ENCODE measurements at places on chromosomes 11 and 22. TPM values are rescaled to one million over a fixed set of nuclear protein-coding genes. Genes with fewer than 3 reads are reported as not detected.

DNA sequence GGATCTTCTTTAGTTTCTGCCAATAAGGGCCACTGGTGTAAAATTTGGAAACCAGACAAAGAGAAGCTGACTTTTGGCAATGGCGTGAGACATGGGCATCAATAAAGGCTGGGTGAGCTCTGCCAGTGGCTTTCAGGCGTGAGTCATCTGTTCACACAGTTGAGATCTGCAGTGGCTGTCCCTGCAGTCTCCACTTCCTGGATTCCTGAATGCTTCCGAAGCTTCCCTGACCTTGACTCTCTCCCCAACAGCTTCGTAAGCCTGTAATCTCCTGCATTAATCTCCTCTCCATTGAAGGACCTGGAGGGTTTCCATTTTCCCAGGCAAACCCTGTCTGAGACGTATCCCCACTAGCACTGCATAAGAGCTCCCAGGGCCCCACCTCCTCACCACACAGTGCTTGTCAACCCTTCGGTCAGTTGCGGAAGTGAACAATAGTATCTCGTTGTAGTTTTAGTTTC is 574.7 kb downstream of the TBC1D22A start:
- DNase-seq: no peak

DNA sequence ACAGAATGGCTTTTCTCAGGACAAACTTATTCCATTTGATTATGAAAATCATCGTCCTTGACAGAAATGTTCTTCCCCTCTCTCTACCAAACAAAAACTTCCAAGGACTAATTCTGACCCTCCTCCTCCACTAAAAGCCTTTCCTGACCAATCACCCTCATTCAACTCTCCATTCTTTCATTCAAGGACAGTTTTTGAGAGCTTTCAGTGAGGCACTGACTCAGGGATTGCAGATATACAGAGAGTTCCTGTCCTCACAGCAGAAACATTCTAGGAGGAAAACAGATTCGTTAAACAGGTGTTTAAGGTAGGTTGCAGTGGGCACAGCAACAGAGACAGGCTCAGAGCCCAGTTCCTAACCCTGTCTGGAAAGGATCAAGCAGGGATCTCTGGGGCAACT is 41.5 kb downstream of the OR4D9 start:
- no peak for DNase-seq

GRCh38 chr11:15704064-15704463 is 589.3 kb downstream of the INSC start:
- no peak for DNase-seq

- no peak for DNase-seq
Measured at GRCh38 chr22:49583886-49584505, 243.7 kb downstream of the BRD1 start.

- DNase-seq: no peak
Measured at GRCh38 chr22:43876866-43877509, 14.7 kb upstream of the SULT4A1 start.

BET1L gene
- total RNA-seq: 17.7 TPM

BIRC3 gene
- total RNA-seq: 6.2 TPM

All from urinary bladder (tissue), 4 donors.